Stomach (tissue), 19 donors: ENCODE measurements at places on chromosomes 16 and 17. TPM values are rescaled to one million over a fixed set of nuclear protein-coding genes. Genes with fewer than 3 reads are reported as not detected.

The ABCA9 gene
- 4.1 TPM for total RNA-seq

The FAM171A2 gene
- total RNA-seq: 5.4 TPM

The CSHL1 gene
- not detected for total RNA-seq

The SMTNL2 gene
- not detected for total RNA-seq

The TEDC2 gene
- 3.8 TPM for total RNA-seq

The CREBBP gene
- 116 TPM for total RNA-seq

The C17orf67 gene
- 0.72 TPM for total RNA-seq

The USB1 gene
- total RNA-seq: 54.0 TPM

The TMEM235 gene
- total RNA-seq: not detected

The CCDC200 gene
- total RNA-seq: 0.55 TPM

- no peaks in the 10 kb centered on the region for H3K4me1 ChIP-seq
- no peak for DNase-seq
- H3K27ac ChIP-seq: peak overlapping the region; percentile 66
- H3K36me3 ChIP-seq: peaks cover 100% of the 10 kb centered on the region
- peak overlapping the region; percentile 31 for H3K4me3 ChIP-seq
These were observed 574 bp downstream of the LAT start for GRCh38 chr16:28985211-28986041.

- no peak overlapping the region for H3K4me3 ChIP-seq
- H3K4me1 ChIP-seq: no peaks in the 10 kb centered on the region
- no peaks in the 10 kb centered on the region for H3K36me3 ChIP-seq
- no peaks in the 10 kb centered on the region for H3K27me3 ChIP-seq
These were observed 64.2 kb downstream of the PITPNC1 start for GRCh38 chr17:67441052-67441895.

DNA sequence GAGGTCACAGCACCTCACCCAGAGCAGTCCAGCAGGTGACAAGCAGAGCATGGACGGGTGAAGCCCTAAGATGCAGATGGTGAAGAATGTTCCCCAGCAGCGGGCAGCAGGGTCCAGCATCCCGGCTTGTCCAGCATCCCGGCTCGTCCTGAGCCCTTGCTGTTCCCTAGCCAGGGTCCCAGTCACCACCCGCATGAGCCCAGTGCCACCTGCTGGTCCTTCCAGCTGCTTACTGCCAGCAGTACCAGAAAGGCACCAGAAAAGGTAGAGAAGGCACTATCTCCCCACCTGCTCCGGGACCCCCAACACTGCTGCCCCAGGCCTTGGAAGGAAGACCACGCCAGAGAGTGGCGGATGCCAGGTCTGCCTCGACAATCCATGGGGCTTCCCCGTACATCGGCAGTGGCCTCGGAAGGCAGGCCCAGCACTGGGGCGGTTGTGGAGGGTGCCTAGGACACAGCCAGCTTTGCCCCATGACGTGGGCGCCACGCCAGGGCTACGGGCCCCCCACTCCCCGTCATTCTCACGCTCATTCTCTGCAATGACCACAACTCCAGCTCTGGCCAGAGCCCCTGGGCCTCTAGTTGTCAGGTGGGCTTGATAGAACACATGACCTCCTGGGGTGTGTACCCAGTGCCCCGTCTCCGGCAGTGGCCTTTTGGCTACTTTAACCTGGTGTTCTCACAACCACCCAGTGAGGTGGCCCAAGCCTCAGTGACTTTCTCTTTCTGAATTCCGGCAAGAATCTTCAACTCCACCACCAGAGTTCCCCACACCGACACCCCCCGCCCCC lies 1.4 kb downstream of the CENPX start:
- H3K4me1 ChIP-seq: peaks cover 70% of the 10 kb centered on the region
- DNase-seq: peak; percentile 89
- H3K27me3 ChIP-seq: no peaks in the 10 kb centered on the region
- H3K4me3 ChIP-seq: peak overlapping the region; percentile 79
- H3K36me3 ChIP-seq: peaks cover 15% of the 10 kb centered on the region

DNA sequence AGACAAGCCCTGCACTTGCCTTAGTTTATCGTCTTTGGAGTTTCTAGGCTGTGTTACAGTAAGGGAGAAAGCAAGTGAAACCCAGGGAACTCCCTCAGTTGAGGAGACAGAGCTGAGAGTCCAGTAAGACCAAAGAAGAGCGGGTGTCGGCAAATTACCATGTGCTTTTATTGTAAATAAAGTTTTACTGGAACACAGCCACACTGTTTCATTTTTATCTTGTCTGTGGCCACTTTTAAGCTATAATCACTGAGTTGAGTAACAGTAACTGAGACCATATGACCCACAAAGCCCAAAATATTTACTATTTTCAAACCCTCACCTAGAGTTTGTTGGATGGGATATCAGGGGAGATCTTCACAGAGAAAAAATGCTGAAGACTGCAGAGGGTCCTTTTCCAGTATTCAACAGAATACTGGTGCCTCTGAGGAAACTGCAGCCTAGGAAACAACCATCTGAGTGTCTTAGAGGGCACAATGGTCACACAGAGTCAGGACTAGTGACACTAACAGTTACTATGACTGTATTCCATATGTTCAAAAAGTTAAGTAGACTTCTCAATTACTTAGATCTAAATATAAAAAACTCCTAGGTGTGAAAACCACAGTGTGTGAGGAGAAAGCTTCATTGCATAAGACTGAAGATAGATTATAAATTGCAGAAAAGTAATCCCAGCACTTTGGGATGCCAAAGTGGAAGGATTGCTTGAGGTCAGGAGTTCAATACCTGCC lies 351.1 kb upstream of the TBX2 start:
- H3K4me3 ChIP-seq: no peak overlapping the region
- H3K36me3 ChIP-seq: no peaks in the 10 kb centered on the region
- no peak overlapping the region for H3K27ac ChIP-seq
- DNase-seq: no peak

- H3K4me1 ChIP-seq: peaks cover 23% of the 10 kb centered on the region
- no peak overlapping the region for H3K27ac ChIP-seq
- H3K36me3 ChIP-seq: no peaks in the 10 kb centered on the region
- H3K4me3 ChIP-seq: no peak overlapping the region
These were observed 42.6 kb upstream of the RHOT1 start for GRCh38 chr17:32099686-32100085.

- no peaks in the 10 kb centered on the region for H3K4me1 ChIP-seq
- no peaks in the 10 kb centered on the region for H3K27me3 ChIP-seq
- no peak overlapping the region for H3K4me3 ChIP-seq
- H3K36me3 ChIP-seq: no peaks in the 10 kb centered on the region
These were observed 152.7 kb upstream of the CDH11 start for GRCh38 chr16:65274566-65274965.

DNA sequence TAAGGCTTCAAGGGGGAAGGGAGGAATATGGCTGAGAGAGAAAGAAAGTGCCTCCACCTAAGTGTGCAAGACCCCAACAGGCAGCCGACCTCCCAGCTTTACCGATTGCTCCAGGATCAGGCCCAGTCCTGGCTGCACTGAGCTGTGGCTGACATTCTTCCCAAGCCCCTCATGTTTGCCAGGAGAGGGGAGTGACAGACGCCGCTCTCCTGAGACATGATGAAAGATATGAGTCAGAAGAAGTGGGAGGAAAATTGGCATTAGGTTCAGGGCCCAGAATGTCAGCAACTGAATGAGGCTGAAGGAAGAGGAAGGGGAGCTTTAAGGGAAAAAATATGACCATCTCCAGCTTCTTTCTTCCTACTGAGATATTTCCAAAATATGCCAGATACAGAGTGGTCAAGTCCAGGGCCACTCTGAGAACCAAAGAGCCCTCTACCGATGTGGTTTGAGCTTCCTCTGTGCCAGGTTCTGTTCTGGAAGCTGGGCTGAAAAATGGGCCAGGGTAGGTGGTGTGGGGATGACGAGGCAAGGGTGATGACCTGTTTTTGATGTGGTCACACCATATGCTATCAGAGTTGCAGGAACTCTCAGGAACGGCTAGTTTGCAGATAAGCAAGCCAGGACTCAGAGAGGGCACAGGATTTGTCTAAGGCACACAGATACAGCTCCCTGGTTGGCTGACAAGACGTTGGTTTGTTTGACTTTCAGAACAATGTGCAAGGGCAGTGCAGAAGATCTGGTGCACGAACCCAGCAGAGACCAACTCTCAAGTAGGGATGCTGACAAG lies 176.7 kb downstream of the SOX9 start:
- no peaks in the 10 kb centered on the region for H3K4me1 ChIP-seq
- H3K27ac ChIP-seq: no peak overlapping the region
- no peaks in the 10 kb centered on the region for H3K27me3 ChIP-seq
- no peak overlapping the region for H3K4me3 ChIP-seq

DNA sequence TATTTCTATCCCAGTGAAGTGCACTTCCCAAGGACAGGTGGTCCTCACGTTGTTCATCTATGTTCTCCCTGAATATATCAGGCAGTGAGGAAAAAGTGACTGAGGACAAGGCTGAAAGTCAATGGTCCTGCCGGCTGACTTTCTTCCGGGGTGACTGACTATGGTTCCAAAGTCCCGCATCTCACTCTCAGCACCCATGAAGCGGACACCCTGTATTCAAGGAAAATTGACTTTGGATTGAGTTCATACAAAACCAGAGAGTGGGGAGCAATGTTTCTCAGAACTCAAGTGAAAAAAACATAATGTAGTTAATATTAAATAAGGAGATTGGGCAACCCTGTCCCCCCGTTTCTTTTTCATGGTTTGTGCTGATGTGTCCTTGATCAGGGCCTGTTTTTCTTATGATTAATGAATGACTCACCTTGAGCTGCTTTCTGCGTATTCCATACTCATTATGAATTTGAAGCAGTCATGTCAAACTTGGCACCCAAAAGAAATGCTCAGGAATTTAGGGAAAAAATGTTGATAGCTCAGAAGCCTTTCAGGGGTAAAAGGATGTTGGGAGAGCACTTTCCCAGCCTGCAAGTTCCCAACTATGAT lies 184.0 kb downstream of the CYLD start:
- H3K36me3 ChIP-seq: no peaks in the 10 kb centered on the region
- no peaks in the 10 kb centered on the region for H3K27me3 ChIP-seq

DNA sequence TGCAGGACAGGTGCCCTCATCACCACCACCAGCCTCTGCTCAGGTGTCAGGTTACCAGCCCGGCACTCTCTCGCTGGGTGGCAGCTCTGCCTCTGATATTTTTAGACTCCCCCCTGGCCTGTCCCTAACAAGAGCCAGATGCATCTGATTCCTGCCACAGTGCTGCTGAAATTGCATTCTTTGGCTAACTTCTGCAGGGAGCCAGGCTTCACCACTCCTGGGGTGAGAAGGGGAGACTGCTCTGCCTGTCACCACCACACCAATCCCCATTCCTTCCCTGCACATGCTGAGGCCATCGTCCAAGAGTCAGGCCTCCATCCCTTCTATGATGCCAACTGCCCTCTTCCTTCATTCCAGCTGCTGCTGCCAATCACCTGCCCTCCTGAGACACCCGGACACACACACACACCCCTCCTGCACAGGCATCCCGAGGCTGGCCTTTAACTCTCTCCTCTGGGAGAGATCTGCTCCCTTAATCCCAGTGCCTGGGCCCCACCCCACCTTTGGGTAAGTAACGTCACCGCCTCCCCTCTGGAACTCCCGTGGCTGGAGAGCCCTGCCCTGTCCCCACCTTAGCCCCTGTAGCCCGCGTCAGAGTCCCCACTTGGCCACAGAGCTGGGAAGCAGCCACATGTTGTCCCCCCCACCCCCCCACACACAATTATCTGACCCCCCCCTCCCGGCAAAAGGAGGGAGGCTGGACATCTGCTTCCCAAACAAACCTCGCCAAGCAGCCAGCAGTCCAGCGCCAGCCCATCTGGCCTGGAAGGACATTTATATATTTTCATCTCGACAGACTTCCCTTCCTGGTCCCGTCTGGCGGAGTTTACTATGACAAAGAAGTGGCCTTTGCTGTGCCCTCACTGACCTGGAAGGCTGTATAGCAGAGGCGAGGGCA lies 2.8 kb downstream of the EMP2 start:
- H3K27me3 ChIP-seq: no peaks in the 10 kb centered on the region
- H3K4me1 ChIP-seq: peaks cover 52% of the 10 kb centered on the region
- H3K27ac ChIP-seq: peak overlapping the region; percentile 94

GRCh38 chr17:4520060-4520893 lies 21.6 kb downstream of the SPNS2 start:
- DNase-seq: peak; percentile 75
- H3K4me1 ChIP-seq: peaks cover 54% of the 10 kb centered on the region
- H3K36me3 ChIP-seq: no peaks in the 10 kb centered on the region
- H3K27me3 ChIP-seq: no peaks in the 10 kb centered on the region
- peak overlapping the region; percentile 84 for H3K27ac ChIP-seq
- no peak overlapping the region for H3K4me3 ChIP-seq

DNA sequence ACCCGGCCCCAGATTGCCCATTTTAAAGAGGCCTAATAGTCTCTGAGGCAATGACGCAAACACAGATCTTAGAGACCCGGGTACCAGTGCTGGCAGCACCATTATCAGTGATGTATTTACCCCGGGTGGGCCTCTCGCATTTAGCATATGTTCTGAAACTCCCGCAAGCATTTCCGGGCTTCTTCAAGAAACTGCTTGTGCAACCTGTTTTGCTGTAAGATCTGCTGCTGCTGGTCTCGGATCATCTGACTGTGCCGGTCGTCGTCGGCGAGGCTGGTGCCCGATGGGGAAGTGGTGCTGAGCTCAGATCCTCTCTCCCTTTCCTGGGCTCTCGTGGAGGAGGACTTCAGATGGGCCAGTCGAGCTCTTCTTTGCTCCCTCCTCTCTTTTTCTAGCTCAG lies 12.5 kb downstream of the CEP295NL start:
- DNase-seq: peak; percentile 57
- H3K27me3 ChIP-seq: no peaks in the 10 kb centered on the region
- peaks cover 3% of the 10 kb centered on the region for H3K36me3 ChIP-seq
- peaks cover 15% of the 10 kb centered on the region for H3K4me1 ChIP-seq
- H3K4me3 ChIP-seq: no peak overlapping the region
- peak overlapping the region; percentile 54 for H3K27ac ChIP-seq

- H3K36me3 ChIP-seq: peaks cover 98% of the 10 kb centered on the region
- no peaks in the 10 kb centered on the region for H3K27me3 ChIP-seq
- DNase-seq: no peak
- H3K27ac ChIP-seq: no peak overlapping the region
These were observed 33.9 kb upstream of the CLEC18B start for GRCh38 chr16:74455213-74455612.

- H3K27ac ChIP-seq: no peak overlapping the region
- DNase-seq: no peak
- no peaks in the 10 kb centered on the region for H3K4me1 ChIP-seq
- H3K27me3 ChIP-seq: no peaks in the 10 kb centered on the region
- H3K4me3 ChIP-seq: no peak overlapping the region
These were observed 15.2 kb downstream of the RABEP1 start for GRCh38 chr17:5297245-5297644.

DNA sequence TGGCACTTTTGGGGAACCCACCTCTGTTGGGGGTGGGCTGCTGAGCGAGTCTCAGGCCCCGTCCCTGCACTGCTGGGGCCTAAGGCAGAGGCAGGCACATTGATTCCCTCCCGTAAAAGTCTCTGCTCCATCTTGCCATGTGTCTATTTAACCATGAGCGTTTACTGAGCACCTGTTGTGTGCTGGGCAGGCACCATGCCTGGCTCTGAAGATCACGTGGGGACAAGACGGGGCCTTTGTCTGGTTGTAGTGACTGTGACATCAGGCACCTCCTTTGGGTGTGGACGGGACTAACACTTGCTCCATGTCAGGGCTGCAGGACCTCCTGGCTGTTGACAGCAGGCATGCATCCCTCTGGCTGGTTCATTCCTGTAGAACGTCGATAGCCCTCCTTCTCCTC lies 204.7 kb upstream of the CIBAR2 start:
- DNase-seq: no peak
- H3K4me3 ChIP-seq: no peak overlapping the region
- H3K4me1 ChIP-seq: peaks cover 58% of the 10 kb centered on the region
